ENCODE measurements at places on chromosomes 12 and 14.

DNA sequence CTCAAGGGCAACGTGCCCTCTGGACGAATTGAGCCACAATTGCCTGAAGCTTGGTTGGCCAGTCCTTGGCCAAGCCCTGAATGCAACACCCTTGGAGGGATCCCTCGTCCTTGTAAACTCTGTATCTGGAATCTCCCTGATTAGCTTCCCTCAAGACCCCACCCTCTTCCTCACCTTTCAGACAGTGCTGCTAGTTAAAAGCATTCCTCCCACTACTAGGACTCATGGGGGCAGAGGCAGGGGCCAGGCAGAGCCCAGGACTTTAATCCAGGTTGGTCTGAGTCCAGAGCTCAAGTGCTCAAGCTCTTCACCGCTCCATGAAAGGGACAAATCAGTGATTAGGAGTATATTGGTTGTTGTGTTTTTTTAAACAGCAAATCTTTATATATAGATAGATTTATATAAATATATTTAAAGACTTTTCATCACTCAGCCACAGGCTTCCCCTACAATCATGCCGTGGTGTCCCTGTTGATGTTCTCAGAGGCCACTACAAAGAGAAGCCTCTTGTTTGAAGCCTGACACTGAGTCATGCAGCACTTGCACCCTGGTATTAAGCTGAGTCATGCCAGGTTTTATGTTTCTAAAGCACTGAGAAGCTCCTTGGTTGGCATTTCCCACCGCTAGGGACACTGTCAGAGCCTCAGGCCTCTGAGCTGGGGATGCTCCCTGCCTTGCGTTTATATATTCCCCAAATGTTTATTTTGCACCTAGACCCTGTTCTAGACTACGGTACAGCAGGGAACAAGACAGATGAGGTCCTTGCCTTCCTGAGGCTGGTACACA, 53.8 kb upstream of the GSC start:
- DNase-seq = no peak

- no peak for DNase-seq
Observed at GRCh38 chr12:93043877-93044209, 114.7 kb upstream of the EEA1 start.

DNA sequence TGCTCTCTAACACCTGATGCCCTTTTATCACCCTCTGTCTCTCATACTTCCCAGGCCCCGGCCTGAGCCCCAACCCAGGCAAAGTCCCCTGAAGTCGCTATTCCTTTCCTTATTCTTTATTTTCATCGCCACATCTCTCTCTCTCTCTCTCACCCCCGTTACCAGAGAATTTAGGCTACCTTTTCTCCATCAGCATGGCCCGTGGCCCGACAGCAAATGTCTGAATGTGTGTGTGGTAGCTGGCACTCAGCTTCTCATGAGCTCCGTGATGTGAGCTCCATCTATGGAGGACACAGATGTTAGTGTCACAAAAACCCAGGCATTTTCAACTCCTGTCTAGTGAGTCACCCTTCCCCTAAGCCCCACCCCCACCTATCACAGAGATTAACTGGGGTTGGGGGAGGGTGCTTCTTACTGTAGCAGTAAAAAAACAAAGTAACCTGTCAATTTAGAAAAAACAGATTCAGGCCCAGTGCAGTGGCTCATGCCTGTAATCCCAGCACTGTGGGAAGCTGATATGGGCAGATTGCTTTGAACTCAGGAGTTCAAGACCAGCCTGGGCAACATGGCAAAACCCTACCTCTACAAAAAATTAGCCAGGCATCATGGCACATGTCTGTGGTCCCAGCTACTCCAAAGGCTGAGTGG, 53.8 kb downstream of the VCPKMT start:
- no peak for DNase-seq

DNA sequence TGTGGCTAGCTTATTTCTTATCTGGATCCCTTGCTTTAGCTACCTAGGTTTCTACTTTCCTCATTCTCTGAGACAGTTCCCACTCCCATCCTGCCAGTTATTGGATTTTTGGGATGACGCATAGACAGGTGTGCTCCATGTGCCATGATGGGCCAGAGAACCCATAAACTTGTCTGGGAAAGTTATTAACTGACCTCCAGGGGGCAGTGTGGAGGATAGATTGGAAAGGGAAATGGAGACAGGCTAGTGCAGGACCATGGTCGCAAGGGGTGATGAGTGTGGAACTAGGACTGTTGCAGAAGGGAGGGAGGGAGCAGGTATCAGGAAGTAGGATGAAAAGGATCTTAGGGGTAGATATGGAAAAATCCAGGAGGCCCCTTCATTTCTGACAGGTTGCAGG, 80.3 kb downstream of the ESRRB start:
- no peak for DNase-seq

DNA sequence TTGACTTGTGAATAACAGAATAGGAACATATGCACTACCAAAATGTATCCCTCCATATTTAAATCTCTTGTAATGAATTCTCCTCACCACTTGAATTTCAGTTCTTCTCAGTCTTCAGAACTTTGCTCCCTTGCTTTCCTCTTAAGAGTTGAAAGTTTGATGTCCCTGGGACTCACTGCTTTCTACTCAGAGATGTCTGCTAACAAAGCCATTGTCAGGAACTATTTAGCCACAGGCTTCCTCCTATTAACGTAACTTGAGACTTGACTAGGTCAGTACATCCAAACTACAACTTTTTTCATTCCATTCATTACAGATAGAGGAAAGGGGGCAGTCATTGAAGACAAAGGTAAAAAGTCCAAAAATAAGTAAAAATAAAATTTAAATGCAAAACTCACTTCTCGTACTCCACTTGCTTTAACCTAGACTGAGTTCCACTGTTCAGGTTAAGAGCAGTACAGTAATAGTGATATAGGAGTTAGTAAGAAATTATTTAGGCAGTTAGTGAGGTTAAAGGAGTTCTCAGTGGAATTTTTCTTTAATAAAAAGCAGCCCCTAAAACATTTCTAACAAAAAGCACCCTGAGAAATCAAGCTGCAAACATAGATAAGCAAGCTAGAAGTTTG, 364.2 kb downstream of the SOX5 start:
- no peak for DNase-seq

- DNase-seq = no peak
Observed at GRCh38 chr14:51951656-51952055, 37.7 kb upstream of the RTRAF start.

DNA sequence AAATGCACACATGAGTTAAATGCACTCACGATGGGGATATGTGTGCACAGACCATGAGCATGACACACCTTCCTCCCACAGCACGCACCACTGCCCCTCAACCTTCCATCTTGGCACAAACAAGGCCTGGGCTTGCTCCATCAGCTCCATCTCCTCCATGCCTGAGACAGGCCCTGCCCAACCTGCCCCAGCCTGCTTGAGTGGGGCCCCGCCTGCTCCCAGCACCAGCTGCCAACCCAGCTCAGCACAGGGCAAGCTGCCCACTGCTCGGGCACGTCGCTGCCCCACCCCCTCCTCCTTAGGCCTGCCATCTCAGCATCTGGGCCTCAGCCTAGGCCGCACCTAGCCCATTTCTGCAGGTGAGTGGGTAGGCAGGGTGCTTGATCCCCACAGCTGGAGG, 27.6 kb upstream of the KRT78 start:
- no peak for DNase-seq

DNA sequence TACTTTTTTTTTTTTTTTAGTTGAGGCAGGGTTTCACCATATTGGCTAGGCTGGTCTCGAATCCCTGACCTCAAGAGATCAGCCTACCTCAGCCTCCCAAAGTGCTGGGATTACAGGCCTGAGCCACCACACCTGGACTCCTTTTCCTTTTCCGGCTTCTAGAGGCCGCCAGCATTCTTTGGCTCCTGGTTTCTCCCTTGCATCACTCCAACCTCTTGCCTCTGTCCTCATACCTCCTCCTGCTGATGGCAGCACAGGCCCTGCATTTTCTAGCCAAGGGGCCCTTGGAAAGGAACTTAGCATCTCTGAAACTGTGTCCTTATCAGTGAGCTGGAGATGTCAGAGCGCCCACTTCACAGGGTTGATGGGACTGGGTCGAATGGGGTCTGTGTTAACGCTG, 53.3 kb downstream of the MAP1LC3B2 start:
- no peak for DNase-seq

GRCh38 chr12:93091886-93092648, 163.0 kb upstream of the EEA1 start:
- DNase-seq = no peak

DNA sequence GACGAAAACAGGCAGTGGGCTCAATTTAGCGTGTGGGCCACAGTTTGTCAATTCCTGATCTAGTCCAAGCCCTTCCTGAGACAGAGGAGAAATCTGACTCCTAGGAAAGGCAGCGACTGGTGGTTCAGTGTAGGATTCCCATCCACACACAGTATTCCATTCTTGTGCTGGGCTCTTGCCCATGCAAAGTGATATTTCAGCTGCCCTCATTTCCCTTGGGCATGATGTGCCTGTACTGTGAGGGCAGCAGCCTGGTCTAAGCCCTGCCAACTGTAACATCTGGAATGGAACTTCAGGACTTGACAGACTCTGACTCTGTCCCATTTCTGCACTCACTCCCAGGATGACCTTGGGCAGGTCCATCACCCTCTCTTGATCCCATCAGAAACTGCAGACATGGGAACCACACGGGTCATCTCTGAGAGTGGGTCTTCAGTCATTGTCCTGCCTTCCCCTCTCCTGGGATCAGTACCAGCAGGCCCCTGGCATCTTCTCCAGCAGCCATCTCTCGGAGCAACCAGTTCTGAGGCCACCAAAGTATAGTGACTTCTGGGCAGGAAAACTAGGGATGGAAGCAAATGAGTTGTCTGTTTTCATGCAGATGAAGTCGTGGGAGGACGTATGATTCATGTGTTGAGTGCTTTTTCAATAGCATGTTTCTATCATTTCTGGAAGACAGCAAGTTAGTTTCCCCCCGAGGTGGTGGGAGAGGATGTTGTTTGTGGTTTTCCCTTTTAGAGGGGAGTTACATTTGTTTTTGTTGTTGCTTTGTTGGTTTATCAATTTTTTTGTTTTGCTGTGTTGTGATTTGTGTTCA, 54.2 kb upstream of the BCL2L14 start:
- no peak for DNase-seq

GRCh38 chr12:79634957-79635471, 55.8 kb downstream of the PAWR start:
- DNase-seq = peak; percentile 68

GRCh38 chr12:111405149-111405858, 419 bp upstream of the SH2B3 start:
- no peak for DNase-seq

Data from GM04503 (cell line).